ENCODE measurements at places on chromosomes 7 and 10.
A peak's percentile ranks its signal among the peaks of the same experiment; 100 is the strongest.

DNA sequence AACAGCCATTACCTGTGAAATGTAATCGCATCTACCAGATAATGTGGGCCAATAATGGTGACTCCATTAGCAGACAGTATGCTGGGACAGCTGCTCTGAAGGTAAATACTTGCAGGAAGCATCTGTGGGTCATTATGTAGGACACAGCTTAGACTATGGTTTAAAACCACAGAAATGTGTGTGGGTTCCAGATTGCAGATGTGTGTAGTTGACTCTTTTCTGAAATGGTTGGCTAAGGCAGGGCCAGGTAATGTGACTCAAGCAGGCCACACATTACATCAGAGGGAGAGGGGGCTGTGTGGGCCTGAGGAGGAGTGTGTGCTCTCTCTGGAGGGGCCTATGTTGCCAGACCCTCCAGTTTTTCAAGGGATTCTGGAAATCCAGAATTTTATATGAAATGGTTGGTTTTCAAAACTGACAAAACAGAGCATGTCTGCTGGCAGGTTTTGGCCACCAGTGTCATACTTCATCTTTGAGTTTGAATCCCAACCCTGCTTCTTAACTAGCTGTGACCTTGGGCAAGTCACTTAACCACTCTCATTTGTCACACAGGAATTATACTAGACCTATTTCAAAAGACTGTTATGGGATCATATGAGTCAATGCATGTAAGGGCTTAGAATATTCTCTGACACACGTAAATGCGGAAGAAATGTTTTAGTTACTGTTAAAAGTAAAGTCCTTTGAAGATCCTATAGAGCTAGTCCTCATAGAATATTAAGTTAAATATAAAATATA lies 64.5 kb downstream of the MCMBP start:
- DNase-seq, result no peak
- H3K27me3 ChIP-seq, result no peaks in the 10 kb centered on the region
- H3K36me3 ChIP-seq, result no peaks in the 10 kb centered on the region

- H3K4me3 ChIP-seq, result no peak overlapping the region
- H3K36me3 ChIP-seq, result no peaks in the 10 kb centered on the region
- no peaks in the 10 kb centered on the region for H3K4me1 ChIP-seq
These were observed 31.8 kb upstream of the SRGN start for GRCh38 chr10:69056129-69056528.

DNA sequence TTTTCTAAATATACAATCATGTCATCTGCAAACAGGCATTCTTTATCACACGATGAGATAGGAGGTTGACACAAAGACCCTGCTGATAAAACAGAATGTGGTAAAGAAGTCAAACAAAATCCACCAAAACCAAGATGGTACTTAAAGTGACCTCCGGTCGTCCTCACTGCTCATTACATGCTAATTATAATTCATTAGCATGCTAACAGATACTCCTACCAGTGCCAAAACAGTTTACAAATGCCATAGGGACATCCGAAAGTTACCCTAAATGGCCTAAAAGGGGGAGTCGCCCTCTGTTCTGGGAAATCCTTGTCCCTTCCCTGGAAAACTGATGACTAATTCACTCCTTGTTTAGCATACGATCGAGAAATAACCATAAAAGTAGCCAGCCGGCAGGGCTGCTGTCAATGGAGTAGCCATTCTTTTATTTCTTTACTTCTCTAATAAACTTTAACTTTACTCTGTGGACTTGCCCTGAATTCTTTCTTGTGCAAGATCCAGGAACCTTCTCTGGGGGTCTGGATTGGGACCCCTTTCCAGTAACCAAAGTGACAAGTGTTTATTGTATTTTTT lies 126.6 kb downstream of the CCDC71L start:
- H3K4me3 ChIP-seq, result no peak overlapping the region
- no peak overlapping the region for H3K27ac ChIP-seq
- DNase-seq, result no peak

- no peaks in the 10 kb centered on the region for H3K27me3 ChIP-seq
- H3K4me3 ChIP-seq, result peak overlapping the region; percentile 27
- H3K36me3 ChIP-seq, result no peaks in the 10 kb centered on the region
- no peak for DNase-seq
- no peak overlapping the region for H3K27ac ChIP-seq
- no peaks in the 10 kb centered on the region for H3K4me1 ChIP-seq
These were observed 1080.4 kb downstream of the CNTNAP2 start for GRCh38 chr7:147197006-147197405.

DNA sequence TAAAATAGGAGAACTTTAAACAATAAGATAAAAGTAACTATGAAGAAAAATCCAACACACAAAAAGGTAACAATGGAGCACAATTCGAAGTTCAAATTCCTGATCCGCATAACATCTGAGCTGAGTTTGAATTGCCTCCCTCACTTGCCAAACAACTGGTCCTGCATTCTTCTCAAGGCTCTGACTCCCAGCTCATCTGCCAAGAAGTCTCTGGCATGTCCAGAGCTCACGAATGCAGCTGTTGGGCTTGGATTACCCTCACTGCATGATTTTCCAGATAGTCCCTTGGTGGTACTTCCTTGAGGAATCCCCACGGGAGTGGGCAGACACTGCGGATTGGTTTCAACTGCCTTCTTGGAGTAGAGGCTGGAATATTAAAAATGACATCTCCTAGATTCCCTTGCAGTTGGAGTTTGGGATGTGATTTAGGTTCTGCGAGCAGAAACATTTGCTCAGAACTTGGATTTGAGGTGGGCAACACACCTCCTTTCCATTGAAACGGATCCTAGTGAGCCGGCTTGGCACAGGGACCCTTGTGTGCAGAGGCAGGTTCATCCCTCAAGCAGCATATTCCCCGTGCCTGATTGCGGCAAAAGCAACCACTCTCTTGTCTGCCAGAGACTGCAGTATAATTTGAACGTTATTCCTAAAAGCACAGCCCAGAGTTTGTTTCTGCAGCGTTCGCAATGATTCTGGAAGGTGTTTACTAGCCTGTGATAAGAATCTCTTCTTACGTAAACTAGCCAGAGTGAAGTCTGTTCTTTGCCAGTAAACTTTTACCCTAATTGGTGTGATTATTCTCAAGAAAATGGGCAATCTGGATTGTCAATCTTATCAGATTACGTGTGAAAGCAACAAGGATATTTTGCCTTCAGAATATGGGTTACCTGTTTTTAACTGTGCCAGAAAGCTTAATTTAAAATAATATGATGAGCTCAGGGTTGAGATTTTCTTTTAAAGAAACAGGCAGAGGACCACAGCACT lies 23.4 kb upstream of the PRKCQ start:
- no peak overlapping the region for H3K4me3 ChIP-seq
- H3K36me3 ChIP-seq, result no peaks in the 10 kb centered on the region
- H3K4me1 ChIP-seq, result peaks cover 8% of the 10 kb centered on the region
- no peak overlapping the region for H3K27ac ChIP-seq

GRCh38 chr10:69056536-69057260 lies 31.2 kb upstream of the SRGN start:
- peaks cover 6% of the 10 kb centered on the region for H3K4me1 ChIP-seq
- no peak overlapping the region for H3K4me3 ChIP-seq
- H3K27me3 ChIP-seq, result no peaks in the 10 kb centered on the region

- H3K27ac ChIP-seq, result no peak overlapping the region
- H3K27me3 ChIP-seq, result no peaks in the 10 kb centered on the region
- no peaks in the 10 kb centered on the region for H3K36me3 ChIP-seq
- no peaks in the 10 kb centered on the region for H3K4me1 ChIP-seq
These were observed 31.0 kb downstream of the DENND2A start for GRCh38 chr7:140609646-140610045.

DNA sequence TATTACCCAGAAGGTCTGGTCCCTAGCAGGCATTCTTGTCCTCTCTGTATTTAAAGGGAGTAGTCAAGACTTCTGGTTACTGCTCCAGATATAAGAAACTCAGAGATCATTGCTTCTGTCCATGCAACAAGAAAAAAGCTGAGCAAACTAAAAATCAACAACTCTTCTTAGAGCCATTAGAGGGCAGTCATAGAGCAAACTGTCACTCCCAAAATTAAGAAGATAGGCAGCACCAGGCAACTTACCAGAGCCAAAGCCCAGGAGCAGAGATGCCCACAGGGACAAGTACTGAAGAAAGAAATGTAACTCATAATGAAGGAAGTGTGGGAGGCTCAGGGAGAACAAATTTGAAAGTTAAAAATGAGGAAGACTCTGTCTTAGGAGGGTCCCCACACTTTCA lies 472.9 kb upstream of the COBL start:
- H3K36me3 ChIP-seq, result no peaks in the 10 kb centered on the region
- no peaks in the 10 kb centered on the region for H3K4me1 ChIP-seq
- H3K4me3 ChIP-seq, result no peak overlapping the region
- no peaks in the 10 kb centered on the region for H3K27me3 ChIP-seq
- DNase-seq, result no peak

- no peaks in the 10 kb centered on the region for H3K27me3 ChIP-seq
- no peaks in the 10 kb centered on the region for H3K36me3 ChIP-seq
- no peaks in the 10 kb centered on the region for H3K4me1 ChIP-seq
- H3K4me3 ChIP-seq, result no peak overlapping the region
- H3K27ac ChIP-seq, result no peak overlapping the region
These were observed 293.9 kb downstream of the CCDC3 start for GRCh38 chr10:12707461-12708185.

- H3K4me3 ChIP-seq, result no peak overlapping the region
- no peak for DNase-seq
- H3K36me3 ChIP-seq, result no peaks in the 10 kb centered on the region
- H3K27ac ChIP-seq, result no peak overlapping the region
- H3K27me3 ChIP-seq, result no peaks in the 10 kb centered on the region
These were observed 6.4 kb upstream of the MYL10 start for GRCh38 chr7:101635484-101635883.

GRCh38 chr10:10256860-10257259 lies 760.8 kb upstream of the CELF2 start:
- H3K27me3 ChIP-seq, result no peaks in the 10 kb centered on the region
- H3K4me3 ChIP-seq, result no peak overlapping the region
- peaks cover 3% of the 10 kb centered on the region for H3K4me1 ChIP-seq
- no peak overlapping the region for H3K27ac ChIP-seq

DNA sequence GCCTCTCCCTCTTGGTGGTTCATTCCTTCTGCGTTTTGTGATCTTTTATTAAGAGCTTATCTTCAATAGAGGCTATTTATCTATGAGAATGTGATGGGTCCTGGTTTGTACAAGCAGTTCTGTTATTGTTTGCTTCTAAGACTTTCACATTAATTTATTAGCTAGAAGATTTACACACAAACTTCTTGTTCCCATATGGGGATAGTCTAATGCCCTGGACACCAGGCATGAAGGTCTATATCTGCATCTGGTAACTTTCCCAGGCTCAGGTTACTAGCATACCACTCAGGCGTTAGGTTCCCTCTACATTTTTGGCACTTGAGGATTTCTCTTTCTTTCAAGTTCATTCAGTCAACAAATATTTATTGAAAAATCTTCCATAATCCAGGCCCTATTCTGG lies 7.7 kb downstream of the XPNPEP1 start:
- H3K36me3 ChIP-seq, result peaks cover 29% of the 10 kb centered on the region
- peak overlapping the region; percentile 1 for H3K4me3 ChIP-seq
- H3K27me3 ChIP-seq, result no peaks in the 10 kb centered on the region
- H3K27ac ChIP-seq, result peak overlapping the region; percentile 98
- peaks cover 78% of the 10 kb centered on the region for H3K4me1 ChIP-seq

Data from Karpas-422 (cell line).